ENCODE measurements at places on chromosomes 1 and 21.

- H3K4me3 ChIP-seq = no peak overlapping the region
- no peak overlapping the region for H3K27ac ChIP-seq
- DNase-seq = no peak
- H3K36me3 ChIP-seq = no peaks in the 10 kb centered on the region
- no peaks in the 10 kb centered on the region for H3K27me3 ChIP-seq
- no peaks in the 10 kb centered on the region for H3K4me1 ChIP-seq
These were observed 33.2 kb upstream of the CD55 start for GRCh38 chr1:207288315-207288714.

DNA sequence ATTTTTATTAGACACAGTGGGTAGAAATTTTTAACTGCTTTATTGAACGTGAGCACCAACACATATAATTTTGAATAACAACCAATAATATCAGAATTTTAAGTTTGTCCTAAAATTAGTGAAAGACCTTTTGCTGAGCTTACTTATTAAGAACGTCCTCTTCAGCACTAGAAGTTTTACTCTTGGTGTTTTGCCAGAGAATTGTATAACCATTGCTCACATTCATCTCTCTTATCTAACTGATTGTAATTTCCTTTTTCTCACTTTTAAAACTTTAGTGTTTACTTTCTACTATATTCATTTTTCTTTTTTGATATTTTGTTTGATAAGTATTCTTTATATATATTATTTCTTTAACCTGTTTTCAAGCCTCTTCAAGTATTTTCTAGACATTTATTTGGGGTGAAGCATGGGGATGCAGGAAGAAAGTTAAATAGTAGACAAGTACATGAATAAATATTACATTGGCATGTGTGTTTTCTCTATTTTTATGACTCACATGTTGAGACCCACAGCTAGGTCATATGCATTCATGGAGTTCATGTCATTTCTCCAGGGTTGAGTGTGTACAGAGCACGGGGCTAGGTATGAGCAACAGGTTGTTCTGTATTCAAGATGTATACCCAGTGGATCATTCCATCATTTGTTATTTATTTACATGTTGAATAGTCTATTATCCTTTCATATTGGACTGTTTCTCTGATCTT lies 90.6 kb downstream of the ATP6V1G3 start:
- no peak for DNase-seq
- no peaks in the 10 kb centered on the region for H3K36me3 ChIP-seq
- no peak overlapping the region for H3K4me3 ChIP-seq
- H3K27ac ChIP-seq = no peak overlapping the region
- H3K27me3 ChIP-seq = no peaks in the 10 kb centered on the region

- no peaks in the 10 kb centered on the region for H3K27me3 ChIP-seq
- H3K4me3 ChIP-seq = no peak overlapping the region
- no peaks in the 10 kb centered on the region for H3K36me3 ChIP-seq
These were observed 142.0 kb downstream of the MAST2 start for GRCh38 chr1:45945426-45945825.

GRCh38 chr1:168504064-168504837 lies 39.5 kb downstream of the XCL2 start:
- no peaks in the 10 kb centered on the region for H3K4me1 ChIP-seq
- DNase-seq = no peak
- no peak overlapping the region for H3K4me3 ChIP-seq
- H3K27me3 ChIP-seq = no peaks in the 10 kb centered on the region
- H3K36me3 ChIP-seq = no peaks in the 10 kb centered on the region
- H3K27ac ChIP-seq = no peak overlapping the region

DNA sequence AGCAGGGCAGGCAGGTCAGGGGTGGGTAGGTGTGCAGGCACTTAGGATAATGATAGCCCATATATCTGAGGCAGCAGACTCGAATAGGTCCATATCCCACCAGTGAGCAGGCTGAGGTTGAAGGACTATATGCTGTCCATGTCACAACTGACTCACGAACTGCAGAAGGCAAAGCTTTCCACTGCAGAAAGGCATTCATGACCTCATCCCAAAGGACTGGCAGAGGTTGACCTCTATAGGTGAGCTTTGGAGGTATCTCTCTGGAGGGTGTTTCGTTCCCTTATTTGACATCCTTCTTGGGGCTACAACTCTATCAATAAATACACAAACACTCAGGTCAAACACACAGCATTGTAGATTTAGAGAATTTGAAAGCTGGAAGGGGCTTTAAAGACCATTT lies 42.8 kb upstream of the MARK1 start:
- H3K36me3 ChIP-seq = no peaks in the 10 kb centered on the region
- H3K4me1 ChIP-seq = no peaks in the 10 kb centered on the region
- DNase-seq = no peak

DNA sequence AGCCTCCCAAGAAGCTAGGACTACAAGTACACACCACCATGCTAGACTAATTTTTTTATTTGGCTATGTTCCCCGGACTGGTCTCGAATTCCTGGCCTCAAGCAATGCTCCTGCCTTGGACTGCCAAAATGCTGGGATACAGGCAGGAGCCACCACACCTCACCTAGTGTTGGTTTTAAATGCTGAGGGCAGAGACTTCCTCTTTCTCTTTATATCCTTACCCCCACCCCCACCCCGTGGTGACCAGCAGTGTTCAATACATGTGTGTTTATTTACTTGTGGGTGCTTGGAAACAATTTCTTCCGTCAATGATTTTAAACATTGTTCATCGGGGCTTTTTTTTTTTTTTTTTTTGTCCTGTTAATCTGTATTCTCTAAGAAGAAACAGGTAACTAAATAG lies 158.9 kb downstream of the ZBTB18 start:
- no peak overlapping the region for H3K4me3 ChIP-seq
- H3K27ac ChIP-seq = no peak overlapping the region
- H3K27me3 ChIP-seq = no peaks in the 10 kb centered on the region
- no peak for DNase-seq

All from breast epithelium (tissue), 4 donors.